ENCODE measurements at places on chromosomes 16 and 17. TPM values are rescaled to one million over a fixed set of nuclear protein-coding genes. Genes with fewer than 3 reads are reported as not detected.

DNA sequence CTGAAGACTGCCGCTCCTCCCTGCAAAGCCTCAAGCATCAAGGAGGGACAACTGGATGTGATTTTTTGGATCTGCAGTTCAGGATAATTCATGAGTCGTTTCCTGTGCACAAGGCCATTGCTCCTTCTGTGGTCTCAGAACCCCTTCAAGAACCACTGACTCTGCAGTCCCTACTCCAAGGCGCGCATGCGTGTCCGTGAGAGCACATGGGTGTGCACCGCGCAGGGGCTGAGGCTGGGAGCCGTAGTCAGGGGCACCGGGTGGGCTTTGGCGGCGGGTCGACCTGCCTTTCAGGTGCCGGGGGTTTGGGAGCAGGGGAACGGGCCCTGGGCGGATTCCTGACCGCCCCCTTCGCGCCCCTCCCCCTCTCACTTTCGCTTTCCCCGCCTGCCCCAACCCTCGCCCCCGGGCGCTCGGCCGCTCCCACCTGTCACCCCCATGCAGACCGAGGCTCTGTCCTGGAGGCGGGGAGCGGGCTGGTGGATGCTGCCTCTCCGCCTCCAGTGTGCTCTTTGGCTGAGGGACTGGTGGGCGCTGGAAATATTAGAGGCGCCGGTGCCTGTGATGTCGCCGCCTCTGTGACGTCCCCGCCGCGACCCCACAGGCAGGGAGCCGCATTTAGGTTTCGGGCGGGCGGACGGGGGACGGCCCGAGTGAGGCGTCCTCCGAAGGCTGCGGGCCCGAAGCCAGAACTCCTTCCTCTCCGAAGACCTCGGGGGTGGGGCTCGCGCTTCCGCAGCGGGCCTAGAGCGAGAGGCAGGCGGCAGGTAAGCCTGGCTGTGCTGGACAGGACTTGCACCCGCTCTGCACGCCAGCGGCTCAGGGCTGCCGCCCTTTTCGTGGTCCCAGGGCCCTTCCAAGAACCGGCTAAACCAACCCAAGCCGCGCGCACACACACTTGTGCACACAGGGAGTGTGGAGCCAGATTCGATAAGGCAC, at the start of gene SPATA32:
Gene SPATA32, minus strand, starts transcription at position 518 of the 939 bp plus-strand sequence. Its CDS starts 78 bp downstream, at position 440.
- peak; percentile 15 for DNase-seq

DNA sequence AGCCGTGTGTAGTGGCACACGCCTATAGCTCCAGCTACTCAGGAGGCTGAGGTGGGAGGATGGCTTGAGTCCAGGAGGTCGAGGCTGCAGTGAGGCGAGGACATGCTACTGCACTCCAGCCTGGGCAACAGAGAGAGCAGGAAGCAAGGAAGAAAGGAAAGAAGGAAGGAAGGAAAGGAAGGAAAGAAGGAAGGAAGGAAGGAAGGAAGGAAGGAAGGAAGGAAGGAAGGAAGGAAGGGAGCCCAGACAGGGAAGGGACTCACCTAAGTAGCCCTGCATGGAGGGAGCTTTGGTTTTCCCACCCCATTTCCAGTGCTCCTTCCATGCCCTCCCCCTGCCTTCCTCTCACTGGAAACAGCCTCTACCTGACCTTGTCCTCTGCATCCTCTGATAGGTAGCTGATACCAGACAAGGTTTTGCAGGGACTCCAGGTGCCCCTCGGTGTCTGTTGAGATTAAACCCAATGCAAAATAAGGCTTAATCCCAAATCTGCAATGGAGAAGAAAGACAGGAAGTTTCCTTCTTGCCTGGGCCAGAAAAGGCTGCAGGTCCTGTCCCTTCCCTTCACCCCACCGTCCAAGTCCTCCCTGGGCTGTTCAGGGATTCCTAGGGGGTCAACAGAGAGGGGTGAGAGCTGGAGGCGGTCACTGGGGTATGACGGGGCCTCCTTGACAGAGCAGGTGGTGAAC, 21.5 kb upstream of the CA4 start:
- no peak for DNase-seq

GRCh38 chr17:43909537-43910231, 2.3 kb upstream of the MPP2 start:
- DNase-seq: no peak

DNA sequence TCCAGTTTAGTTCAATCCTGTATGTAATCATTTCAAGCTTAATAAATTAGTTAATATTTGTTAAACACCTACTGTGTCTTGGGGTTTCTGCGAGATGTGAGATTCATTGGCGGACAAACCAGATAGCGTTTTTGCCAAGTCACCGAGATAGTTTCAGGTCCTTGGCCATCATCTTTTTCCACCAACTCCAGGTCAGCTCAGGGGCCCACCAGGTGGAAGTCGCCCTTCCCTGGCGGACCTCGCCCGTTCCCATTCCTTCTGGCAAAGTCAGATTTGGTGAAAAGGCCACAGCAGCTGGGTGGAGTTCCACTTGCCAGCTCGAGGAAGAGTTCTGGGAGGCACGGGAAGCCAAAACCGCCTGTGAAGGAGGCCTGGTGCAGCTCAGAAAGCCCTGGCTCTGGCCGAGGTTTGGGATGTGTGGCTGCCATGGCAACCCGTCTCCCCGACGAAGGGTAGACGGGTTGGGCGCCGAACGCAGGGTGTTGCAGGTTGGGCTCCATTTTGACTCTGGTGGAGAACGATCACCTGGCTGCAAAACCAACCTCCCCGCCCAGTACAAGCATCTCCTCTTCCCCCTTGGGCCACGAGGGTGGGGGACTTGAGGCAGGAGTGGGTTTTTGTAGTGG, 39.5 kb downstream of the CMIP start:
- no peak for DNase-seq

DNA sequence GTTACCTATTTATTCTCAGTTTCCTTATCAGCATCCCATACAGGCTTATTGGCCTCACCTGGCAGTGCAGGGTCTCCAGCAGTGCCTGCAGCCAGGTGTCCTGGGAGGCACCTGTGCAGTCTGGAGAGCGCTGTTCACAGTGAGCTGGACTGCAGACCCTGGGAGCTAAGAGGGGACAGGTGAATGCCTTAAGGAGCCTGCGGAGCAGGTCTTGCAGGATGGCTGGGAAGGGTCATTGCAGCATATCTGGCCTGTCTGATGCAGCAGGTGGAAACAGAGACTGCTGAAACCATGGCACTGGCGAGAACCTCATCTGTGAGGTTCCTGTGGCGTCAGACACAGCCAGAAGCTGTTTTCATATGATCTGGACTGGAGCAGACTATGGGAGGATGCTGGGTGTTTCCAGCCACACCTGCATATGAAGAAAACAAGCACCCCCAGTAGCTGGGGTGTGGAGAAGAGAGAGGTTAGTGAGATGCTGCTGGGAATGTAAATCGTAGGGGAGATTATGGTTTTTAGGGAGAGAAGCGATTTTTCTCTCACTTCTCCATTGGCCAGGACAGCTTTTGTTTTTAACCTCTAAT, 77.0 kb downstream of the NTN1 start:
- no peak for DNase-seq

- DNase-seq: peak; percentile 88
Observed at GRCh38 chr16:1378804-1379303, 27.1 kb downstream of the GNPTG start.

DNA sequence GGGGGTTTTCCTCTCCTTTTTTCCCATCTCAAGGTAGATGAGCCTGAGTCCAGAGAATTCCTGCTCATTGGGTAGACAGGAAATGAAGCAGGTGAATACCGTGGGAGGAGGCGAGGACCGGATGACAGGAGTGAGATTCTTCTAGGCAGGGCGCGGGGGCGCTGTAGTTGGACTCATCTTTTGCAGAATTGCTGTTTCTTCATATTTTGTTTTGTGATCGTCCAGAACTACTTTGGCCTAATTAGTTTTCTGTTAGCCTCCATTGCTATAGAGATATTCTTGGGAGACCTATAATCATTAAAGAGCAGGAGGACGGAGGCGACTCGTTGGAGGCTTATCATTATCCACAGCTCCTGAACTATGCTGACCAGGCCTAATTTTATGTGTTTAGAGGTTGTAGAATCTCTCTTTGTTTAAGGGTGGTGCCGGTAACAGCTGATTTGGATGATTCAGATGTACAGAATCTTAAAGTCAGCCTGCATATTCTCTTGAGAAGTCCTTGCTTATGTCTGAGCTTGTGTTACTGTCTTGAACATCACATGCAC, 650 bp downstream of the ATP6V0A1 start:
- peak; percentile 31 for DNase-seq

DNA sequence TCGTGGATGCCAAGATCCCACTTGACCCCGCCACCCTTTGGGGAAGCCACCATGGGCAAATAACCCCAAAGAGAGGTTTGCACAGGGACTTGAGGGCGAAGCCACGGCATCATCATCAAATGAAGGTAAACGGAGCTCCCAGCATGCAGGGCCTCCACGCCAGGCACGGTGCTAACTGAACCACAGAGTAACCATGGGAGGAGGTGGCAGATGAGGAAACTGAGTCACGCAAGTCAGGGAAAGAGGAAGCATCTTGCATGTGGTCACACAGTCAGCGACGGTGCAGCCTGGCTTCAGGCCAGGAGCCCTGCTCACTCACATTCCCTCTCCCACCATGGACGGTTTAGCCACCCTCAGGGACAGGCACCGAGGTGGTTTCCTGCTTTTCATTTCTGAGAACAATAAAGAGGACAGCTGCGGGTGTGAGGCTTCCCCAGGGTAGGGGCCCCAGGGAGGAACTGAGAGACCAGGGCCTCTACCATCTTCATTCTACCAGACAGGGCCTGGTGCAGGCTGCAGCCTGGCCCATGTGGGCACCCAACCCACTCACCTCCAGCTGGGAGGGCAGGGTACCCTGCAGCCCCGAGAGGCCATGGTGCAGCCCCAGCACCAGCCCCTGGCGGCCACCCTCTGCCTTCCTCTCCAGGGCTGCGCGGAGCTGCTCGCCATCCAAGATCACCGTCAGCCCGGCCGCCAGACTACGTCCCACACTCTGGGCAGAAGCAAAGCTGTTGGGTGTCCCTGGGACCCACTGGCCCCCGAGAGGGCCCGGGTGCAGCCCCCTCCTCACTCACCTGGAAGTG, 78.3 kb downstream of the RMI2 start:
- DNase-seq: no peak

GRCh38 chr17:16005636-16006035, 6.0 kb downstream of the TTC19 start:
- no peak for DNase-seq

DNA sequence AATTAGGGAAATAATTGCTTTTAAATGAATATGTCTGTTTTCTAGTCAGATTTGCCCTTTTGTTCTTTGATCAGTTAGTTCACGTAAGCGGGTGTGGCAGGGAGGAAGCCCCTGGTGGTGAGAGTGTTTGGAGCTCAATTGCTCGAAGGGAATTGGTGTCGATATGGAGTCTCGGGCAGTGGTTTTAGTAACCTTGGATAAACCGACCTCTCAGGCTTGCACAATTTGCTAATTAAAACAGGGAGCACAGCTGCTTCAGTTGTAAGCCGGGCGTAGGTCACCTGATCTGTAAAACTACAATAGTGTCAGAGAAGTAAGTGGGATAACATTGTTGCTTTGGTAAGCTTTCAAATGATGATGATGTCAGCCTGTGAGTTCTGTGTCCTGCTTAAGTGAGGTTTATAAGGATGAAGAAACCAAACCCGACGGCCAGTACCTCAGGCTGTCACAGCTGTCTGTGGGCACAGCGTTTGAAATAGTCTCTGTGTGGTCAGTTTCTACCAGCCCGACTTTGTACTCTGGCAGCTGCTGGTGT, 2.9 kb downstream of the ZNF750 start:
- no peak for DNase-seq

DNA sequence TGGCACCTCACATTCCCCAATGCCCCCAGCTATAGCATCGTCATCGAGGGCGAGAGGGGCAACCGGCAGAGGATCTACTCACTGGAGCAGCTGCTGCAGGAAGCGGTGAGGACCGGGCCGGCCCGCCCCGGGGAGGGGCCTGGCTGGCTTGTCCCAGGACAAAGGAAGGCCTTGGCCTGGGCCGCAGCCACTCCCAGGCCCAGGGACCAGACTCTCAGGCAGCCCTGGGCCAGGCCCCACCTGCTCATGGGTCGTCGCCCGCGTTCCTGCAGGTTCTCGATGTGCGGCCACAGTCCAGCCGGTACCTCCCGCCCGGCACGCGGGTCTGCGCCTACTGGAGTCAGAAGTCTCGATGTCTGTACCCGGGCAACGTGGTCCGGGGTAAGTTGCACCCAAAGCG, 53.4 kb downstream of the ACTG1 start:
- no peak for DNase-seq

DNA sequence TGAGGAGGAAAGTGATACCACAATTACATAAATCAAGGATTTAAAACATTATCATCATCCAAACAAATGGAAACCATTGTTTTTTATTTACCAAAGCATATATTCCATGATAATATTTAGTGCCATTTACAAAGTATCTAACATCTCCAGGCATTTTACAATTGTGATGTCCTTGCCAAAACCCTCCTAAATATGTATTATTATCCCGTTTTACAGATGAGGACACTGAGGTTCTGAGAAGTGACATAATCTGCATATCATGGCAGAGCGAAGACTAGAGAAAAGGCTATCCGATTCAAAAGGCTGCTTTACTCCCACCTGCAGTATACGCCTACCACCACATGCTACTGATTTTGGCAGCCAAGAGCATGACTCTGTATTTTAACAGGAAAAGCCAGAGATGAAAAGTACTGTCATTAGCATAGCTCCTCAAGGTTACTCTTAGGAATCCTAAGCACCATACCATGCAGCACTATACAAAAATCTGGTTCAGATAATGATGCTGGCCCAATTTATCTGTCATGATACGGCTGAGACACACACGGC, 301.4 kb downstream of the CA10 start:
- no peak for DNase-seq

DNA sequence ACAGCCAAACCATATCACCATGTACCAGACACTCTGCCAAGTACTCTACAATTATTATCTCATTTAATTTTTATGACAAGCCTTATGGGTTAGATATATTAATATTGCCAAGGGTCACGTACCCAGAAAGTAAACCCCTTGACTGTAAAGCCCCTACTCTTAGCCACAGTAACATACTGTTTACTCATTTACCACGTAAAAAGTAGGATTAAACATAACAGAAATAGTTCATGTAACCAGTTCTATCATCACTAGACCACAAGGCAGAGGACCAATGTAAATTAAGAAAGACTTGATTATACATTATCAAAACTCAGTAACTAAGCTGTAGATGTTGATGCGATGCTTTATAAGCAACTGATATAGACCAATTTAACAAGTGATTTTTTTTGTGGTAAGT, 101.5 kb upstream of the CNTNAP4 start:
- no peak for DNase-seq

- no peak for DNase-seq
Observed at GRCh38 chr17:77716289-77716926, 242.1 kb upstream of the TNRC6C start.

HAS3 gene
- 0.72 TPM for total RNA-seq

SPATA32 gene
- not detected for total RNA-seq

CDK3 gene
- 1.4 TPM for total RNA-seq

NPIPB2 gene
- 5.0 TPM for total RNA-seq

CHTF18 gene
- total RNA-seq: 11.7 TPM

C17orf113 gene
- 0.24 TPM for total RNA-seq

KLHL10 gene
- total RNA-seq: not detected

SLC38A8 gene
- not detected for total RNA-seq

BICDL2 gene
- total RNA-seq: 0.36 TPM

Measured in RPMI7951 (cell line).